Stimulated activated CD8-positive, alpha-beta memory T cell treated with anti-CD3 and anti-CD28 coated beads, Interleukin-2, amount 100 ng/mL, for 1 hour (primary cell): ENCODE measurements at places on chromosomes 2 and 18.

- DNase-seq = no peak
Observed at GRCh38 chr2:19573784-19574183, 215.4 kb upstream of the OSR1 start.

DNA sequence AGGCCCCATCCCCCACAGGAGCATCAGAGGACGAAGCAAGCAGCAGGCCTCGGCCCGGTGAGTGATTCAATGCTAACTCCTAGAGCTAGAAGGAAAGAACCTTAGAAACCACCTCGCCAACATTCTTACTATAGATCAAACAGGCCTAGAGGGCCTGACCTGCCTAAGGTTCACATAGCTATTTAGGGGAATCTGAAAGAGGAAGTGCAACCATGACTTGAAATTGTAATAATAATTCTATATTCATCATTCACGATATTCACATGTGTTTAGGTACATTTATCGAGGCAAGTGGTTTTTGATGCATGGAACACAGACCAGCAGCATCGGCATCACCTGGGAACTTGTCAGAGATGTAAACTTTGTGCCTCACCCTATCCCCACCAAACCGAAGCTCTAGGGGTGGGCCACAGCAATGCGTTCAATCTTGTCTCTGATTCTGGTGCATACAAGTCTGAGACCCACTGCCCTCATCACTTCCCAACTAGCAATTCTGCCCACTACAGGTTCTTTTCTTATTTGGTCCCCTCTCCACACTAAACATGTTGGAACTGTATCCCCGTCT, 78.0 kb upstream of the DNMT3A start:
- DNase-seq = no peak

DNA sequence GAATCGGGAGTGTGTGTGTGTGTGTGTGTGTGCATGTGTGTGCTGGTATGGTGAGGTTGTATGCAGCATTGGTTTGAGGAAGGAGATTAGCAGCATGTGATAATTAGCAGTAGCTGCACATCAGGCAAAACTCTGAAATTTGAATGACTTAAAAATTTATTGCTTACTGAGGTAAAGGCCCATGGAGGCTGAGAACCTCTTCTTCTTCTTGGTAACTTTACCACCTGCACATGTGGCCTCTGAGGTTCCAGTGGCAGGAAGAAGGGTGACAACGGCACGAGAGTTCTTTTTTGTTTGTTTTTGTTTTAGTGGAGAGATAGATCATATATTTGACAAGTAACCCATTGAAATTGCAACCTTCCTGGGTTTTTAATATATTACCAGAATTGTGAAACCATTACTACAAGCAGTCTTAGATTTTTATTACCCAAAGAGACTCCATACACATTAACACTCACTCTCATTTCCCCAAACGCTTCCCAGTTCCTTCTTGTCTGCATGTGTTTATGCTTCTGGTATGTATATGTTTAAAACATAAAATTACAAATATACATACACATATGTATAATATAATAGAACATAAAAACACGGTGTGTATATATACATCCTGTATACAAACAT, 292.1 kb downstream of the PTGR3 start:
- DNase-seq = no peak

- DNase-seq = no peak
Observed at GRCh38 chr2:204479557-204479956, 65.7 kb upstream of the PARD3B start.

GRCh38 chr2:61640406-61640805, 102.2 kb upstream of the XPO1 start:
- DNase-seq = no peak

DNA sequence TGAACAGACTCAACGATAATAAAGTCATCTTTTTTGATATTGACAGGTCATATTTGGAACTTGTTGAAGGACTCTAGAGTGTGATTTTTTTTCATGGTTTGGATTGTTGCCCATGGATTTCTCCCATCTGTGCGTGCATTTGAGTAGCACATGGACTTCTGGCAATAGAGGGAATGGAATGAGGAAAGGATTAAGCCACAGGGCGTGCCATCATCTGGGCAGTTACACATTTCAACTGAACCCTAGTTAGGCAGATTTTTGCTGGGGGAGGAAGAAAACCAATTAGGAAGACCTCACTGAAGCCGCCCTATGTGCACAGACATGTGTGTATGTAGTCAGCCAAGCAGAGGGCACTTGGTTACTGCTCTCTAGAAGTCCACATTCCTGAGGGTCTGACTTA, 72.6 kb downstream of the TPGS2 start:
- DNase-seq = no peak

- DNase-seq = no peak
Observed at GRCh38 chr2:216181953-216182461, 72.9 kb downstream of the XRCC5 start.

DNA sequence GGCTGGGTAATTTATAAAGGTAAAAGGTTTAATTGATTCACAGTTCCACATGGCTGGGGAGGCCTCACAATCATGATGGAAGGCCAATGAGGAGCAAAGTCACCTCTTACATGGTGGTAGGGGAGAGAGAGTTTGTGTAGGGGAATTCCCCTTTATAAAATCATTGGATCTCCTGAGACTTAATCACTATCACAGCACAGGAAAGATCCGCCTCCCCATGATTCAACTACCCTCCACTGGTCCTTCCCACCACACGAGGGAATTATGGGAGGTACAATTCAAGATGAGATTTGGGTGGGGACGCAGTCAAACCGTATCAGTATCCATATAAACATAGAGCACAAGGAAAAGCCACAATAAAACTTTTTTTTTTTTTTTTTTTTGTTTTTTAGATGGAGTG, 172.6 kb upstream of the PIEZO2 start:
- no peak for DNase-seq

DNA sequence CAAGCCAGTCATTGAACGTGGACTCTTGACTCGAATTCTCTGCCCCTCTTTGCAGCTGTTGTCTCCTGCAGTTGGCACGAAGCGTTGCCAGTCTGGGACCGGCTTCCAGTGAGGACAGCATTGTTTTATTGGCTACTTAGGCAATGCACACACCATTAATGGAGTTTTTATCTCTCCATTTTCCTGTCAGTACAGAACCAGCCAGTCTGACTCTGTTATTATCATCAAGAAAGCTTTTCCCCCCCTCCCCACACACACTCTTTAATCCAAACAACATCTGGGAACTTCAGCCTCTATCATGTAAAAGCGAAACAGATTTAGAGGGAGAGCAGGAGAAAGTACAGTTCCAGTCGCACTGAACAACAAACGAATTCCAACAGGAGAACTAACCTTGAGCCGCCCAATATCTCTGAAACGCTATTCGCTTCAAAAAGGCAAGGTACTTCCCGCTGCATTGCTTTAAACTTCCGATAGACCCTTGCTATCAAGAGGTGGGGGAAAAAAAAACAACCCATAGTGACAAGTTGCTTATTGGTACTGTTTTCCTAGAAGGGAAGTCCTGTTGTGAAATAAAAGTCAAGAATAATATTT, 38.2 kb downstream of the ACVR1 start:
- no peak for DNase-seq

DNA sequence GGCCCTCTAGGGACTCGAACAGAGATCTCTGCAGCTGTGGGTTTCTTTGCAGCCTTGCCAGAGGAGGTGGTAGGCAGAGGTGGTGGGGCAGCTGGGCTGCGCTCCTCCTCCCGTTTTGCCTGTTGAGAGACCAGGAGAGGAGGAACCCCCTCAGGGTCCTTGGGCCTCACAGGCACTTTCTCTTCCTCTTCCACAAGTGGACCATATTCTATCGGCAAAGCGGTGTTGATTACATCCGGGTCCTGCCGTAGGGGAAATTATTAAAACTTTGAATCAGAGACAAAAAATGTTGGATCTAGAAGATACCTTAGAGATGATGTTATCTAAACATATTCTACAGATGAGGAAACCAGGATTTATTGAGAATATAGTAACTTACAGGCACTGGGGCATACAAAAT, 78.5 kb downstream of the CLIP4 start:
- DNase-seq = no peak

DNA sequence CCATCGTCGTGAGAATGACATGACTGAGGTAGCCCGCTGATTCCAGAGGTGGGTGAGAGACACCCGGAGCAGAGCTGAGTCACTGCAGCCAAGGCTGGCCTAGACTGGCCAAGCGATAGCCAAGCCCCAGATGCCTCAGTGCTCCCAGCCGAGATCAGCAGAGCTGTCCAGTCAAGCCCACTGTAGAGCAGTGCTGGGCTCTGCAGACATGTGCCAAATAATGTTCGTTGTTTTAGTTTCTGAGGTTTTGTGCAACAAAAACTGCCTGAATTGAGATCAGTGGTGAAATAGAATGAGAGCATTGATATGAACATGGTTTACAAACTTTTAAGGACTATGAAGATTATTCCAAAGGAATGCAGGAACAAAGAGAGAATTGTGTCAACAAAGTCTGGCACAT, 42.1 kb downstream of the INSIG2 start:
- no peak for DNase-seq

- no peak for DNase-seq
Observed at GRCh38 chr2:193583638-193584400, 1389.1 kb upstream of the TMEFF2 start.

- DNase-seq = peak; percentile 45
Observed at GRCh38 chr2:217756375-217757107, 246.3 kb downstream of the TNS1 start.

- no peak for DNase-seq
Observed at GRCh38 chr2:197107291-197108269, 181.1 kb upstream of the PGAP1 start.

- DNase-seq = no peak
Observed at GRCh38 chr2:189639007-189639609, 22.2 kb upstream of the ASNSD1 start.

DNA sequence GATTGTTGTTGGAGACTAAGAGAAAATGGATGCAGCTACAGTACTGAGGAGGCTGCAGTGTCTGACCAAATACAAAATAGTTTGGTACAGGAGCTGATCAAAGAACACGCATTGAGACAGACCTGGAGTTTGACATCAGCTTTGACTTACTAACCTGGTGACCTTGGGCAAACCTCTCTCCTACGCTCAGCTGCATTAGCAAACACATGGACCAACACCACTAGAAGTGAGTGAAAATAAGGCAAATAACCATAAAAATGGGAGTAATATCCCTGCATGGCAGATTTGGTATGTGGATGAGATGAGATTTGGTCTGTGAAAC, 126.5 kb downstream of the LPIN1 start:
- no peak for DNase-seq

GRCh38 chr2:173138962-173139361, 63.3 kb downstream of the MAP3K20 start:
- no peak for DNase-seq
